ENCODE measurements at places on chromosomes 13 and 19.

DNA sequence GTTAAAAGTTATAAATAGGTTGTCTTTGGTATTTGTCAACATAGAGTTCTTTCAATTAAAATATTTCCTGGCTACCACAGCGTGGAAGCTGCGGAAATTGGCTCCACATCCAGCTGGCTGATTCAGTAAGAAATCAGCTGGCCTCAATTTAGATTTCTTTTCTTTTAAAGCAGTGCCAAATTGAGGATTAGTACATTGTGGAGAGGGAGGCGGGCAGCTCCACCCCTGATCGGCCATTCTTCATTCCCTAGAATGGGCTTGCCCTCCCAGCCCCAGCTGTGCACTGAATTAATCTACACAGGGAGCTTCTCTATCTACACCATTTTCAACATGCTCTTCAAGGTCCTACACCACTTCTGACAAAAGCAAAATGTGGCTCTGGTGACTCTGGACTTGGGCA lies 624.8 kb downstream of the DACH1 start:
- DNase-seq = no peak

- no peak for DNase-seq
Measured at GRCh38 chr13:66879988-66880387, 350.1 kb downstream of the PCDH9 start.

- peak; percentile 25 for DNase-seq
Measured at GRCh38 chr13:79522583-79522982, 41.6 kb downstream of the NDFIP2 start.

DNA sequence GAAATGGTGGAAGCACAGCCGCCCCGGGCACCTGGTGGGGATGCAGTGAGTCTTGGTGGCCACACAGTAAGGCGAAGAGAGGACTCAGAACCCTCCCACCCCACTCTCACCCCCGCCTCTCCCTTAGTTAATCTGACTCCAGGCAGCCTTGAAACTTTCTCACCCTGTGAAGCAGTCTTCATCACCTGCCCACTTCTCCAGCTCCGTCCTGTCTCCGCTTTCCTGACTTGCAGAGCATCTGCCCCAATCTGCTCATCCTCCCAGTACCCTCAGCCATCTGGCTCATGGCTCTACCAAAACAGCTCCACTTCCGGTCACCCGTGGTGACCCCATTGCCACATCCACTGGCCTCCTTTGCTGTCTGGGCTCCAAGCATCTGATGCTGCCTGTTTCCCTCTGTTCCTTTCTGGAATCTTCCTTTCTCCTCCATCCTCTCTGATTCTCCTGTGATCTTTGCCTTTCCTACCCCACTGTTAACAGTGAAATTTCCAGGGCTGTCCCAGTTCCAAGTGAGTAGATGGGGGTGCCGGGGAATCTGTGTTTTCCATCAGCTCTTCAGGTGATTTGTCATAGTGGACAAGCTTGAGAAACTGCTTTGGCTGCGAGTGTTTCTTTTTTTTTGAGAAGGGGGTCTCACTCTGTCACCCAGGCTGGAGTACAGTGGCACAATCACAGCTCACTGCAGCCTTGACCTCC lies 4.3 kb downstream of the USF2 start:
- DNase-seq = no peak

DNA sequence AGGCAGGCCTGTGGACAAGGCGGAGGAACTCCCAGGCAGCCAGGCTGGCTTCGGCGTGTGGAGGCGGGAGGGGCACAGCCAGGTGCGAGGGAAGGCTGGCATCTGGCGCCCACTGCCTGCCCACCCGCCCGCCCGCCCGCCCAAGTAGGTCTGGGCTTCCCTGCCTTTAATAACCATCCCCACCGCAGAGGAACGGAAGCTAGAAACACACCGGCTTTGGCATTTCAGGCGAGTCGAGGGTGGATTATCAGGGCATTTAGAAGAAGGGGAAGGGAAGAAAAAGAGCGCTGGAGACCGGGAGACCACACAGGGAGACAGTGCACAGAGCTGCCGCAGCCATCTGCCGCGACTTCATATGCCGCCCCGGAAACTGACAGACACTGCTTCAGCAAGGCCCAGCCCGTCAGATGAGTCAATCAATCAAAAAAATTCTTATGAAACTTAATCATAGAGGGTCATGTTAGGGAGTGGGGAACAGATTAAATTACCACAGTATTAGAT lies 199.7 kb downstream of the TSHZ3 start:
- DNase-seq = no peak

DNA sequence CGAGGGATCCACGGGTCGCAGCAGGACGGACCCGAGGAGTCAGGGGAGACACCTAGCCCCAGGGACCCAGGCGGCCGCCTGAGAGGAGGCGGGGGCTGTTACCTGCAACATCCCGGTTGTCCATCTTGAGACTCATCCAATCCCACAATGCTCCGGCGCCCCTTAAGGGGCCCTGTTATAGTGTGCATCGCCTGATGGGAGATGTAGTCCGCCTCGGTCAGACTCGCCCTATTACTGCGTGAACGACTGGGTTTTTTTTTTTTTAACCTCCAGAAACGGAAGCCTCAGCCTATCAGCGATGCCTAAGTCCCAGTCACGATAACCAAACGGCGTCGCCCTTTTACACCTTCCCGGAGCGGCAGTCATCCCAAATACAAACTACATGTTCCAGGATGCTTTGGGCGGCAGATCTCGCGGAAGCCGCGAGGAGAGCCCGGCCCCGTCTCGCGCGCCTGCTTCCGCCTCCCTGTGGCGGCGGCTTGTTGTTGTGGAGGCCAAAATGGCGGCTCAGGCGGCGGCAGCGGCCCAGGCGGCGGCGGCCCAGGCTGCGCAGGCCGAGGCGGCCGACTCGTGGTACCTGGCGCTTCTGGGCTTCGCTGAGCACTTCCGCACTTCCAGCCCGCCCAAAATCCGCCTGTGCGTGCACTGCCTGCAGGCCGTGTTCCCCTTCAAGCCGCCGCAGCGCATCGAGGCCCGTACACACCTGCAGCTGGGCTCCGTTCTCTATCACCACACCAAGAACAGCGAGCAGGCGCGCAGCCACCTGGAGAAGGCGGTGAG lies at the start of the genes MAU2 and SUGP1:
Gene MAU2 (plus strand): TSS at position 469 of the 780 bp plus-strand sequence. CDS start 31 bp downstream, at position 500.
Gene SUGP1 (minus strand): TSS at position 149 of the 780 bp plus-strand sequence. CDS start 13 bp downstream, at position 136.
- DNase-seq = peak; percentile 82

DNA sequence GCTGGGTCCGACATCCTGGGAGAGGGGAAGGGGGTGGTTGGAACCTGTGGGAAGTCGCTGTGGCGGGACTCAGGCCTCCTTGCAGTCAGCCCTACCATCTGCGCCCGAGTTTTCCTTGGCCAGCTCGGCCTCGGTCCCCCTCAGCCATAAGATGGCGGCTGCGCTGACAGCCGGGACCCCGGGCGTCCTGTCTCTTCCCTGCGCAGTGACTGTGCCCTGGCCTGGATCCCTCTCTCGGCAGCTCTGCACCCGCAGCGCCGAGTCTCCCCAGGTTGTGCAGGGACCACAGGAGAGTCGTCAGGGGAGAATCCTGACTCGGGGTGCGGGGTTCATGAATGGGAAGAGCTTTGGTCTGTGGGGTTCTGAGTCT lies 345 bp downstream of the ZNF257 start:
- DNase-seq = peak; percentile 1

DNA sequence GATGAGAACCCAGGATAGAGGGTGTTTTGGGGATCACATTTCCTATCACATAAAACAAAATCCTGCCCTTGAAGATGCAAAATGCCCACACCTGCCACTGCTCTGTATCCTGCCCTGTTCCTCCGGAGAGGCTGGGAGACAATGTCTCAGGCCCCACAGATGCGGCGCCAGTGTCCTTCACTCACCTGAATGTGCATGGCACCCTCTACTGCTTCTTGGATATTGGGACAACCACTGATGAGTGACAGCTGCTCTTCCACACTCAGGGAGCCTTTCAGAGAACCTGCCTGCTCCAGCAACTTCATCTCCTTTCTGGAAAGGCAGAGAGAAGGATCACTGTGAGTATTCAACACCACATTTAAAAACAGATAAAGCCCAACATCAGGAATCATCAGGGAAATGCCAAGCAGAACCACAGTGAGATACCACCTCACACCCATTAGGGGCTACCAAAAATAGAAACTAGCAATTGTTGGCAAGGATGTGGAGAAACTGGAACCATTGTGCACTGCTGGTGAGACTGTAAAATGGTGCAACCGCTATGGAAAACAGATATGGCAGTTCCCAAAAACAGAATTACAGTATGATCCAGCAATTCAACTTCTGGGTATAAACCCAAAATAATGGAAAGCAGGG lies 36.4 kb downstream of the CRYL1 start:
- no peak for DNase-seq

DNA sequence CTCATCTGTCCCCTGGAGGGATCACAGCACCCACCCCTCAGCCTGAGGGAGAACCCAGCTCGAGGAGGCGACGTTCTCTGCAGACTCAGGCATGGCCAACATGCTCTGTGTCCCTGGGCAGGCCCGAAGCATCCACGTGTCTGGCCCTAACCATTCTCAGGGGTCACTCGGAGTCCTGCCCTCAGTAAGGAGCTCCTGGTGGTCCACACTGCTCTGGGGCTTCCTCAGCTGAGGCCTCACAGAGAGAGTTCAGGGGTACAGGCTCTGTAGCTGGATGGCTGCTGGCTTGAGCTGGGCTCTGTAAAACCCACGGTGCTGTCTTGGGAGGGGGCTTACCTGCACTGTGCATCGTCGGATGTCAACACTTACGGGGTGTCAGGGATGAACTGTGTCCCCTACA lies 4.4 kb upstream of the SIGLEC8 start:
- no peak for DNase-seq

- DNase-seq = no peak
Measured at GRCh38 chr13:35930665-35931631, 200.2 kb downstream of the DCLK1 start.

DNA sequence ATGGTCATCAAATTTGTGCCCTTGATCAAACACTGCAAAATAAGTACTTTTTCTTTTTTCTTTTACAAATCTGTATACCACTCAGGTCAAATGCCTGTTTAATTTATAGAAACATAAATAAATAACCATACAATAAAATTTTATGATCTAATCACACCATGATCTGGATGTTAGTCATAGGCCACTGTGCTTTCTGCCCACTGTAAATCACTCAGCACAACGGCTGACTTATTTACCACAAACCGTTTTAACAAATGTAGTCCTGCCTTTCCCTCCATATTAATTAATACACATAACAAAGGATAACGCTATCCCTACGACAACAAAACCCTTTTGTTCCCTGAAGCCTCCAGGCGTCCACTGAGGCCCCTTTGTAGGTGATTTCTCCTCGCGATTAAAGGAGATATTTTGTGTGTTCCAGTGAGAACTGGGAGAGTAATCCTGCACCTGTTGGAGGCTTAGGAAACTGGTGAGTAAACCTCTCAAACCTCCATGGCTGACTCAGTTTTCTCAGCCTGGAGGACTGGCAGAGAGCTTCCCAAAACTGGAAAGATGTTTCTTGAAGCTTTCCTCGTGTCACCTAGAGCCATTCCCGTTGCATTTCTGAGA lies 477.1 kb upstream of the SGCG start:
- DNase-seq = no peak

Data from stimulated activated CD8-positive, alpha-beta memory T cell treated with anti-CD3 and anti-CD28 coated beads, Interleukin-7, amount 100 ng/mL, for 48 hours (primary cell).